Stimulated activated CD8-positive, alpha-beta memory T cell treated with anti-CD3 and anti-CD28 coated beads, Interleukin-4, amount 100 ng/mL, for 1 hour (primary cell): ENCODE measurements at places on chromosomes 5 and 9.

DNA sequence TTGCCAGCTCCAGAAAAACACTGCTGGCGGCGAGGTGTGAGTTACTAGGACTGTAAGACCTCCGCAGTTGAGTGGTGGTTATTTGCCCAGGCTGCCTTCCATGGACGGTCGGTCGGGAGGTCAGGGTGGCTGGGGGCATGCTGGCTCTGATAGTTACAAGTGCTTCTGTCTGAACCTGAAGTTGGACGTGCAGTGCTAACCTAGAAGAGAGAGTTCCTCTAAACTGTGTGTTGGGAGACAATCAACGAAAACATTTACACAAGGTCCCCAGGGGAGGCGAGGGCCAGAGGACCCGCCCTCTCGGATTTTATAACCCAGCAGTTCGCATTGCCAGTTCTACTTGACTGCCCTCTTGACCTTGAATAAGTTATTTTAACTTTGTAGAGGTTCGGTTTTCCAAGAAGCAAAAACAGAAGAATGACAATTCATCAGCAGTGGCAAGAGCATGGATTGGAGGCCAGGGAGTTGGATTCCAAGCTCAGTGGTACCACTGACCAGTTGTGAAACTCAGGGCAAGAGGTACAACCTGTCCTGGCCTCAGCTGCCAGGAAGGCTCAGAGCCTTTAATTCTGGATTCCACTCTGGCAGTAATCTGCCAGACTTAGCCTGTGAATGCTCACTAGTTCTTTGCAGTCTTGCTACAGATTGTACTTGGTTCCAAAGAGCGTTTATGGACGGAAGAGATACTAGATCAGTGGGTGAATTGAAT lies 28.7 kb upstream of the PDE8B start:
- no peak for DNase-seq

- DNase-seq = no peak
These were observed 49.2 kb upstream of the SMIM32 start for GRCh38 chr5:136242136-136242535.

GRCh38 chr5:115898656-115899055 lies 56.9 kb downstream of the AP3S1 start:
- no peak for DNase-seq

GRCh38 chr9:131590449-131590848 lies 45.1 kb downstream of the PRRT1B start:
- DNase-seq = no peak

DNA sequence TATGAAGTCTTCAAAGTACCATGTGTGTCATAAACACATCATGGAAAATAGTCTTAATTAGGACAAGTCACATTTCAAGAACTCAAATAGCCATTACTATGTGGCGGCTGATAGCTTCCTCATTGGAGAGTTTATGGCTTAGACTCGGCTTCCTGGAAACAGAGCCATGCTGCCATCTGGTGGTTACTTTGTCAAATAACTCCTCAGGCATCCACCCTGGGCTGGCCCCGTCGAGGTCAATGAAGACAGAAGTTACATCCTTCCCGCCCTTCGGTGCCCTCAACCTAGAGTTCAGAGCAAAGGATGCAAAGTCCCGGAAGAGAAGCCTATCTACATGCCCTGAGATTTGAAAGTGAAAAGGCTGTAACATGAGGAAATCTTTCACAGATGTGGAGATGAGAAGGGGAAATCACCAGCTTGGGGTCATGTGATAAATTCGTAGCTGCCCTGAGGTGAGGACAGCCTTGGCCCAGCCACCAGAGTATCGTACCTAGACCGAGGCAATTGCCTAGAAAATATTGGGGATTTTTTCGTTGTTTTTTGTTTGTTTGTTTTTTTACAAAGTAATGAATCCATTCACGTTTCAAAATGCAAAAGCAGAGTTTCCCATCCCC lies 45.5 kb upstream of the ZNF169 start:
- DNase-seq = peak; percentile 46

- DNase-seq = no peak
These were observed 9.7 kb downstream of the CDK5RAP2 start for GRCh38 chr9:120570296-120570695.

DNA sequence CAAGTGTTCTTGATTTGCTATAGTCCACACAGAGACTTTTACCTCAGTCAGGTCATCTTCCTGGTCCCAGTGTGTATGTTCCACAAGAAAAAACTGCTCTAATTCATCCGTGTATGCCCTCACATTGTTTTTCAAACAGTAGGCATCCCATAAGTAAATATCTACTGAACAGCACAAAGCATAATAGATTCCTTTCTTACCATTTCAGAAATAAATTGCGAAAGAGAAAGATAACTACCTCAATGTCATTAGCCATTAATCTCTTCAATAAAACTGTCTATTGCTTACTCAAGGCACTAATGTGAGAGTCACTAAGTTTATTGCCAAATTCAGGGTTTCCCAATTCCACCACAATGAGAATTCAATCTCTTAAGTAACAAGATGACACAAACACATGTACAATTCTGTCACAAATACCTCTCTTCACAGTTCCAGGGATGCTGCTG lies 9.6 kb downstream of the FBXW2 start:
- no peak for DNase-seq

DNA sequence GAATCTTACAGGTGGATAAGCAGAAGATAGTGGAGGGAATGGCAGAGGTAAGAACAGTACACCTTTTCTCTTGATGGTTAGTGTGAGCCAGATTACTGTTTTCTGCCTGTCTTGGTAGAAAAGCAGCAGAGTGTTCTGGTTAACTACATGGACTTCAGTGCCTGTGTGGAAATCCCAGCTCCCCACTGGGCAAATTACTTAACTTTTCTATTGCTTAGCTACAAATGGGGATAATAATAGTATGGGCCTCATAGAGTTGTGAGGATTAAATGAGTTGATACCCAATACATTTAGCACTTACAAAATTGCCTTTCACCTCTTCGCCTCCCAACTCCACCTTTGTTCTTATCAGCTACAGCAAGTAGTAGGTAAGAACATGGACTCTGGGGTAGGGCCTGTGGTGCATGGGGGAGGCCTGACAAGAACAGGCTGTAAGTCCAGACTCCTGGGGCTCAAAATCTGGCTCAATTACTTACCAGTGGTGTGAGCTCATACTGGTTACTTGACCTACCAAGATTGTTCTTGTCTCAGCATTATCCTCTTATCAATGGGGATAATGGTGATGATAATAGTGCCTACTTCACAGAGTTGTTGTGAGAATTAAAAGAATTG lies 125.1 kb downstream of the LIFR start:
- DNase-seq = no peak

- DNase-seq = no peak
These were observed 8.9 kb upstream of the ACTBL2 start for GRCh38 chr5:57491369-57491965.

GRCh38 chr9:20838218-20838617 lies 154.2 kb downstream of the FOCAD start:
- DNase-seq = no peak

DNA sequence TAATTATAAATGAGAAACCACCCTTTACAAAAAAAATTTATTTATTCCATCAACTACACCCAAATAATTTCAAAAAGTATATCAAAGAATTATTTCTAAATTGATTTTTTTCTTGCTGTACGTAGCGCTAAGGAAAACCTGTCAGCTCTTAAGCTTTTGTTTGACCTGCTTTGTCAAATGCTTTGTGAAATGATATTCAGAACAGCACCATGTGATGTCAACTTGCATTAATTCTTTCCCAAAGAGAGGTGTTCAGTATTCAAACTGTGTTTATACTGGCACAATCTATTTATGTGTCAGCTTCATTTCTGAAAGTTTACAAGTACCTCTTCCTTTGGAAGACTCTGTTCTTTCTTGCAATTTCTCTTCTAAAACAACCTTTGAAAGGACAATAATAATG lies 12.0 kb upstream of the ARSB start:
- no peak for DNase-seq

DNA sequence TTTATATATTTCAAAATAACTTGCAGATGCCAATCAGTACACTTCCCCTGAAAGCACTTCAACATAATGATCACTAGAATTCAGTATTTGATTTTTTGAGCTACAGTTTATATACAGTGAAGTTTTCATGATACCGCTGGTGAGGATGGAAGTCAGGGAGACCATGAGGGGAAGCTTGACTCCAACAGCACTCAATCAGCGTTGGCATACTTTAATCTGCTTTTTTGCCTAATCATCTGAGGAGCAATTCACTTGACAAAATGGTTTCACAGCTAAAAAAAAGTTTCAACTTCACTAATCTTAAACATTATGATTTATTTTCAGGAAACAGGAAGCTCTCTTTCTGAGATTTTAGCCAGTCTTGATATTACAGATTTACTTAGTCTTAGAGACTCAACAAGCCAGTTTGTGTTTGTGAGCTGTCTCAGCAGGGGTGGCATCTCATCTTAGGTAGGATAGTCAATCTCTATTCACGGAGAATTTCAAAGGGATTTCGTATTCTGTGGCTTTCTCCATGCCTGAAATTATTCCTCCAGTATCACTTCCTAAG lies 111.4 kb upstream of the ARRDC3 start:
- no peak for DNase-seq

DNA sequence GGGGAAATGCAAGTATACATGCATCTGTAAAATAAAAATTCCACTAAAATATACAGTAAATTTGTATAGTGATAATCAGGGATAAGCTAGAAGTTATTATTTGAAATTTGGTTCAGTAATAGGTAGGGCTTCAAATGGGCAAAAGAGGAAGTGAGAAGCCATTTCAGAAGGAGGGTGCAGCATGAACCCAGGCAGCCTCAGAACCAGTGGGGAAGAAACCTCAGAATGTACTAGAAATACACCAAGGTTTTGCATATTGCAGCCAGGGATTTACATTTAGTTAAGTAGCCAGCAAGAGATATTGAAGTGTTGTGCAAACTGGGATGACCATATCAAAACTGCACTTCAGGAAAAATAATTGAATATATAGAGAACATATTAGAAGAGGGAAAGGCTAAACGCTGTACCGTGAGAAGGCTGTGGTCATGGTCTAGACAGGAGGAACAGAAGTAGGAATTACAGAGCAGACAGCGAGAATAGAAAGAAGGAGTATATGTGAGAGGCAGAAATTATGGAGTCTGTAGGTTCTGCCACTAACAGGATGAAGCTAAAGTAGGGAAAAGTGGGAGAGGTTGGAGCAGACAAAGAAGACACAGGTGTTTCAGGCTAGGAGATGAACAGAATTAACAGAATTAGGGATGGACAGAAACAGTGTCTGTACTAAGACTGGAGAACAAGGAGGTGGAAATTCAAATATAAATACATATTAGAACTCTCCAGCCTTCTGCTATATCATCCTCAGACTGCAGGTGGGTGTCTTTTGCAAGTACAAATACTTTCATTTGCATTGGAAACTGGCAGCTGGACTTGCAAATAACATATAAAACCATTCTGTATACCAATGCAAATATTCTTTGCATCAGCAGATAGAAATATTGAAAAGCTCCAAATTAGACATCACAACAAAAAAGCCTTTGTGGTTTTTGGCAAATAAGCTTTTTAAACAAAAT lies 335.6 kb downstream of the ZNF608 start:
- DNase-seq = no peak

DNA sequence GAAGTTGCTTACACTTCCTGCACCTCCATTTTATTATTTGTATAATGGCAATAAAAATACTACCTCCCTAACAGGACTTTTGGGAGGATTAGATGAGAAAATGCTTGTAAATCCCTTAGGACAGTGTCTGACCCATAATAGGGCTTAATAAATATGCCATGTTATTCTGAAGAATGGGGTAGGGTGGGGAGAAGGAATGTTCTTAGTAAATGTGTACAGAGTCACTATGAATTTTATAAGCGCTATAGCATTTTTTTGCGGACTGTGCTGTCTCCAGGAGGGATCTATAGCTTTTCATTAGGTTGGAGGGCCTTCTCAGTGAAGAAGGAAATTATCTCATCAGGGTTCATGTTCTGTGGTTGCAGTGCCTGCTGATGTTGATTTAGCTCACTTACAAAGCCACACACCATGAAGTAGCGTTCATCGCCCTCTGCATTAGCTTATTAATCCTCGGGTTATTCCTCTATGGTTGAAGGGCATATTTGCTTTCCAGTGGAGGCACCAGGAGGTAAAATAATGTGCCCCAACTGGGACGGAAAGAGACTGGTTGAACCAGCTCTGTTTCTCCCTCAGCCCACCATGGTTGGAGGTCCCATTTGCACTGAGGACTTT lies 497.1 kb downstream of the ARHGEF28 start:
- DNase-seq = no peak

DNA sequence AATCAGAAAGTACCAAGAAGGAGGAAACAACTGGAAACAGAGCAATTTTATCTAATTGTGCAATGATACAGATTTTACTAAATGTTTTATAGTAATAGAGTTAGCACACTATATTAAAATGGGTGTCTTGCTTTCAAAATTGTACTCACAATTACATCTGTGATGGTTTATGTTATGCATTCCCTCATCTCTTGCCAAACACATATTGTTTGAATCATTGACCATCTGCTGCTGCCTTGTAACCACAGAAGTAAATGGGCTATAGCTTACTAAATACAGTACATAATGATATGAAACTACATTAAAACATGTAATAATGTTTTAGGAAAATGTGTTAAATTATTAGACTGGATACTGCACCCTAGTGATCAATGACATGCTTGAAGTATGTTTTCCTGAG lies 158.1 kb downstream of the SLC25A46 start:
- no peak for DNase-seq

- no peak for DNase-seq
These were observed 561 bp downstream of the DAPK1 start for GRCh38 chr9:87498046-87498810.
